Activated CD4-positive, alpha-beta T cell treated with anti-CD3 and anti-CD28 coated beads, Interleukin-2, amount 50 U/mL, for 24 hours (primary cell): ENCODE measurements at places on chromosomes 6 and 20.

GRCh38 chr6:161882196-161882765 lies 608.4 kb upstream of the AGPAT4 start:
- no peak for DNase-seq

GRCh38 chr6:145044641-145045246 lies 690.6 kb downstream of the EPM2A start:
- DNase-seq: no peak

DNA sequence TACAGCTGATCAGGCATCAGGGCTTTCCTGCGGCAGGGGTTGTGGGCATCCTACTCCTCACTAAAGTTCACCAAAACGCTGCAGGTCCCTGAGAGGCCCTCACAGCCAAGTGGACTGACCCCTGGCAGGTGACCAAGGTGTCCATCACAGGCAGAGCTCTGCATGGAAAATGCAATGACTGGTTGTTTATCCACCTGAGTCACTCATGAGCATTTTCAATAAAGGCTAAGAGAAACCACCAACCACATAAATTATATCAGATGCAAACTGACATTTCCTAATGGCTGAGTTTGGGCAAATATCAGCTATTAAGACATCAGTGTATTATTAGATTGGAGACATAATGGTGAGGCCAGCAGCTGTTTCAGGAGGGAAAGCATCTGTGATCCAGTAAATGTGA lies 152.7 kb upstream of the SYNDIG1 start:
- no peak for DNase-seq

- no peak for DNase-seq
These were observed 197.6 kb downstream of the HDGFL1 start for GRCh38 chr6:22766979-22767378.

GRCh38 chr6:128240024-128240428 lies 280.4 kb downstream of the PTPRK start:
- DNase-seq: no peak

DNA sequence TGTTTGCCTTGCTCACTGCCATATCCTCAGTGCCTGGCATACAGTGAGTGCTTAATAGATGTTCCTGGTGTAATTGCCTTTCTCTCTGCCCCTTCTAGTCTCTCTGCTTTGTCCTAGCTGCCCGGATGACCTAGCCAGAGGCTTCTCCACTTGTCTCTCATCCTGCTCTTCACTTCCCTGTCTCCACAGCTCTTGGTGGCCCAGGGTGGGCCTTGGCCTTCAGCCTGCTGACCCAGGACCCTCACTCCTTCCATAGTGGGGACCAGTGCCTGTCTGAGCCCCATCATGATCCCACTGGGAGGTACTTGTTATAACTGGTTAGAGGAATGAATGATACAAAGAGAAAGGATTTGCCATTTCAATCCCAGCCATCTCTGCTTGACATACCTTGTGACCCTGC lies 49.2 kb upstream of the BLCAP start:
- DNase-seq: no peak

GRCh38 chr20:50810842-50811241 lies 16.0 kb downstream of the BCAS4 start:
- DNase-seq: no peak

GRCh38 chr6:41367700-41368099 lies 32.3 kb downstream of the NCR2 start:
- no peak for DNase-seq

DNA sequence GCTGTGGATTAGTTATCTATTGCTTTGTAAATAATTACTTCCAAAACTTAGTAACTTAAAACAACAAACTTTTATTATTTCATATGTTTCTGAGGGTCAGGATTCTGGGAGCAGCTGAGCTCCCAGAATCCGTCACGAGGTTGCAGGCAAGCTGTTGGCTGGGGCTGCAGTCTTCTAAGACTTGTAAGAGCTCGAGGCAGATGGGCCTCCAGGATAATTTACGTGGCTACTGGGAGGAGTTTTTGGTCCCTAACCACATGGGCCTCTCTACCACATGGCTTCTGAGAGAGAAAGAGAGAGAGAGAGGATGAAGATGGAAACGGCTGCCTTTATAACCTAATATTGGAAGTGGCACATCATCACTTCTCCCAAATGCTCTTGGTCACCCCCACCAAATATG lies 64.9 kb upstream of the SULF2 start:
- no peak for DNase-seq

DNA sequence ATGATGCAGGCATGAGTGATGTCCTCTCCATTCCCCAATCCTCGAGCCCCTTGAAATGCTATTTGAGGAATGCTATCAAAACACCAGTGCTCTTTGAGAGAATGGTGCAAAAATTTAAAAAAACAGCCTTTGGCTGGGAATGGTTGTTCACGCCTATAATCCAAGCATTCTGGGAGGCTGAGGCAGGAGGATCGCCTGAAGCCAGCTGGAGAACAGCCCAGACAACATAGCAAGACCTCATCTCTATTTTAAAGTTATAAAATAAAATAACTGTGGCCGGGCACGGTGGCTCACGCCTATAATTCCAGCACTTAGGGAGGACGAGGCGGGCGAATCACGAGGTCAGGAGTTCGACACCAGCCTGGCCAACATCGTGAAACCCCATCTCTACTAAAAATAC lies 4.2 kb upstream of the VARS1 start:
- DNase-seq: no peak

DNA sequence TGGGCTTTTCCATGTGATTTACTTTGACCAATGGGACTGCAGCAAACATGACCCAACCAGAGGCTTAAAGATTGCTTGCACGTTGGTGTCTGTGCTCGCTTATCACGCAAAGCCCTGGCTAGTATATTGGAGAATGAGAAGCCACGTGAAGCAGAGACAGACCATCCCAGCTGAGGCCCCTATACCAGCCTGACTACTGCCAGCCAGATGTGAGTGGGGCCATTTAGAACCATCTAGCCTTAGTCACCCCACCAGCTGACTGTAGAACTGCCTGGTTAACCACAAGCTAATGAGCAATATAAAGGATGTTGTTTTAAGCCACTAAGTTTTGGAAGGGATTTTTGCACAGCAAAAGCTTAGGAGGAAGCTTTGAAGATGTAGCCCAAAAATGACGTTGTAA lies 74.5 kb downstream of the MACROD2 start:
- no peak for DNase-seq

- no peak for DNase-seq
These were observed 98.6 kb downstream of the BTBD3 start for GRCh38 chr20:12016291-12016690.

- DNase-seq: no peak
These were observed 636 bp downstream of the SRF start for GRCh38 chr6:43171707-43172103.

GRCh38 chr20:8365634-8366033 lies 233.6 kb downstream of the PLCB1 start:
- DNase-seq: no peak

DNA sequence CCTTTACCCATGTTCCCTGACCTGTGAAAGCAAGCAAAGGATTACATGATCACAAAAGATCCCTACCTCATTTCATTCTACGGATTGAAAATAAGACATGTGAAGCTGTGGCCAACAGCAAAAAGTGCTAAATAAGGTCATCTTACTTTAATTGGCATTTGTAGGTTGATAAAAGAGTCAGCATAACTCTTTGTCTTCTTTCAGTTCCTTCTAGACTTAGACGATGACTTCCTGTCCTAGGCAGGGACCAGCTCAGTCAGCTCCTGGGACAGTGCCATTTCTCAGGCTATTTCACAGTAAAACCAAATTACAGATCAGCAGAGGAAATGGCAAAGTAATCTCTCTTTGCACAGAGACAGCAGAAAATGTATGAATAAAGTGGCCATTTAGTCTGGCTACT lies 480.7 kb downstream of the RFPL4B start:
- no peak for DNase-seq

DNA sequence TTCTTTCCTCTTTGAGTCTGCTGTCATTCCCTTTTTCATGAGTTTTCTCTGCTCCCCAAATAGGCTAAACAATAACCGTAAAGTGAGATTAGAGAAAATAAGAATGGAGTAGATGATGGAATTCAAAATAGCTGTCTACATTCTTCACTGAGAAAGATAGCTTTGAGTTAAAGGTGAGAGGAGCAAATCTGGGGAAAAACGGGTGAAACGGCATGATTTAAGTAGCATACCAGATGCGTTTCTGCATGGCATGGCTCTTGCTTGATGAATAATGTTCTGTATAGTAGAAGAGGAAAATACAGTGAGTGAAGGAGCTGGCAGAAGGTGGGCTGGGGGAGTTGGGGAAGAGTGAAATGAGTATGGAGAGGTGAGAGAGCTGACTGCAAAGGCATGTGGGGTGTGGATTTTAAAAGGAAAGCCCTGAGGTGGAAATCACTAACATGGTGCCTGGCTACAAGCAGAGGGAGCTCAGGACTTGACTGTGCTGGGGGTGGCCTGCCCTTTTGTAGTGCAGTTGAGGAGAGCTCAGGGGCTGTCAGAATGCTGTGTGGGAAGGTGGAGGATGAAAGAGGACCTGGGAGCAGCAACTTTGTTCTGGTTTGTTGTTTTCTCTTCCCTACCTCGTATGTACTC lies 8.8 kb downstream of the BICRAL start:
- no peak for DNase-seq

- DNase-seq: no peak
These were observed 561.4 kb downstream of the PKHD1 start for GRCh38 chr6:51526049-51526448.

GRCh38 chr20:56860413-56860812 lies 231.3 kb downstream of the TFAP2C start:
- no peak for DNase-seq

DNA sequence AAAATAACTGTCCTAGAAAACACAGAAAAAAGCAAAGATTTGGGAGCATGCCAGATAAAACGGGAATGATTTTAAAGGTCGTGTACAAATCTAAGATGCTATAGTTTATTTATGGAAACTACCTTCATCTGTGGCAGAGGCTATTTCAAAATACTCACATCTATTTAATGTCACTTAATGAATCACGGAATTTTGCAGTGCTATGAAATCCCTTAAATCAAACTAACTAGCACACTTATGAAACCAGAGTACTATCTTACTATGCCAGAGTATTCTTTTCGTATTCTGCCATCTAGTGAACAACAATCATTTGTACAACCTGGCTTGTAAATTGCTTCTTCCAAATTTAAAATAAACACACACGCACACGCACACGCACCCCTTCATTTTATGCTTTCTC lies 77.9 kb upstream of the BMP5 start:
- DNase-seq: no peak

GRCh38 chr6:11426571-11426970 lies 111.0 kb upstream of the TMEM170B start:
- no peak for DNase-seq

- peak; percentile 52 for DNase-seq
These were observed 42.8 kb downstream of the HLA-DPB1 start for GRCh38 chr6:33118525-33119123.

DNA sequence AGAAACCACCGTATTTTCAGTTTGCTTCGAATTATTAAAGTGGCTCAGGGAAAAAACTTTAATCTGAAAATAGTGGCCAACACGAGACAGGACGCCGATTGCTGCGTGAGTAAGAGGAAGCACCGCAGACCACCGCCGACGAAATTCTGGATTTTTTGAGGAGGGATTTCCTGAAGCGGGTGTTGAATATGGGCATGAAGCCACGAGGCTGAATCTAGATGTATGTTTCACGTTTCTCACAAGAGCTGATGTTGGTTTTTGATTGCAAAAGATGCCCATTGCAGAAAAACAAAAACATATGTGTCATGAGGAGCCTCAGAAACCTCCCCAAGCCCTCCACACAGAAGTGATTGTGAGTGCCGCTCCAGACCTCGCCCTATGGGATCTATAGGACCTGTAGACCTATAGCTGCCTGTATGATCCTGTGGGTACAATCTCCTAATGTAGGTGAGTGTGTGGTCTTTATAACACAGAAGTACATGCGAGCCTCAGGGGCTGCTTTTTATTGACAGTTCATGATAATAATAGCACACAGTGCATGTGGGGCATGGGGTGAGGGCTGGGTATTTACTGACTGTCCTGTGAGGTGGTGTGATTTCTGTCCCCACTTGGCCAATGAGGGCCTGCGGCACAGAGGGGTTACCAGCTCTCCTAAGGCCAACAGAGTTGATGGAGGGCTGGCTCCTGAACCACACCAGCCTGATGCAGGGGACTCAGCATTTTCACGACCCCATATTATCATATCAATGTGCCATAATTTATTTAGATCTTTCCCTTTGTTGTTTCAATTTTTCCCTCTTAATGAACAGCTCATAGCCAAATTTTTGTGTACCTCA lies 243.9 kb downstream of the DLL1 start:
- no peak for DNase-seq

DNA sequence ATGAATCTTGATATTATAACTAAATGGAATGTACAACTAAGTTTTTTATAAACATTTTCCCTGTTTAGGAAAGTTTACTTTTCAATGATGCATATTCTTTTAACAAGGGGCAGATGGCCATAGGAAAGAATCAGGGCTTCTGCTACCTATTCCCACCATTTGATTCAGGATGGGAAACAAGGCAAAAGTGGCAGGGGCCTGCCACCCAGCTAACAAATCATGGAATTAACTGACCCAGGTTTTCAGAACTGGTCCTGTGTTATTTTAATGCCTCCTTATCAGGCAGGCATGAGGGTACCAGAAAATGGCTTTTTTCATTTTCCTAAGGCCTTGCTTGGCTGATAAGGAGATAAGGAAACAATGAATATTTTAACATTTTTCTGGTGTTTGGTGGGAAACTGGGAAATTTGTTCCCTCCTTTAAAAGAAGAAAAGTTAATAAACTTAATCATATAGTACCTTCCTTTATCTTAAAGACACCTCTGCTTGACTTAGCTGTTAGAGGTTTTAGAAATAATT lies 6.7 kb downstream of the POU3F2 start:
- DNase-seq: no peak

DNA sequence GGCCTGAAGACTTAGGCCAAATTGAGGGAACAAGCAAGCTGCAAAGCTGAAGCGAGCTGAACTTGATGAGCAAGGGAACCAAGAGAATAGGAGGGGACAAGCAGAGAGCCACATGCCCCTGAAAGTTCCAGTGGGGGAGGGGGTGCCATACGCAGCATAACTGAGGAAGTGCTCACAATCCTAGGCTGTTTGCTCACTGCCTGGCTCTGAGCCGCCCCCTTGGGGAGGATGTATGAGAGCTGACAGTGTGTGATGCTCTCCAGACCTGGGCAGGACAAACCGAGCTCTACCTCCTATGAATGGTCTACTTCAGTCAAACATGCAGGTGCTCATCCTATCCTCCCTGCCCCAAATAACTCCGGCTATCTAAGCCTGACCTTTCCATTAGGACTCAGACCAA lies 52.1 kb downstream of the FAXC start:
- DNase-seq: no peak

- no peak for DNase-seq
These were observed 15.0 kb upstream of the ABHD16B start for GRCh38 chr20:63846128-63846771.

GRCh38 chr20:35653893-35654292 lies 10.8 kb downstream of the CPNE1 start:
- no peak for DNase-seq

GRCh38 chr6:43192911-43193310 lies 10.9 kb downstream of the CUL9 start:
- no peak for DNase-seq

DNA sequence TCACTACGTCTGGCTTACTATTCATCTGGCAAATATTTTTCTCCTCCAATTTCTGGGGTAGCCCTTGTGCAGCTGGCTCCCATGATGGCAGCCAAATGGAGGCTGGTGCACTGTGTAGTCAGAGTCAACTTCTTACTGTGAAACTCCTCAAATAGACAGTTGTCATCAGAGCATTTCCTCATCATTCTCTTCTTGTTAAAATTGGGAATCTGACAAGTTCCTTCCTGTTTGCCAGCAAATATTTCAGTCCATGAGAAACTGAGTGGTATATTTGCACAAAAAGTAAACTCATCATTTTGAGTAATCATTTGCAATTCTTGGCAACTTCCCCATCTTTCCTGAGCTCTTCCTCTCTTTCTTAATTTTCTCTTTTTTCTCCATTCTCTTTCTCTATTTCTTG lies 394.9 kb upstream of the RGS17 start:
- no peak for DNase-seq
